ENCODE measurements at places on chromosomes 16 and 17.

- DNase-seq, result no peak
Observed at GRCh38 chr16:9035996-9036395, 55.4 kb upstream of the HAPSTR1 start.

DNA sequence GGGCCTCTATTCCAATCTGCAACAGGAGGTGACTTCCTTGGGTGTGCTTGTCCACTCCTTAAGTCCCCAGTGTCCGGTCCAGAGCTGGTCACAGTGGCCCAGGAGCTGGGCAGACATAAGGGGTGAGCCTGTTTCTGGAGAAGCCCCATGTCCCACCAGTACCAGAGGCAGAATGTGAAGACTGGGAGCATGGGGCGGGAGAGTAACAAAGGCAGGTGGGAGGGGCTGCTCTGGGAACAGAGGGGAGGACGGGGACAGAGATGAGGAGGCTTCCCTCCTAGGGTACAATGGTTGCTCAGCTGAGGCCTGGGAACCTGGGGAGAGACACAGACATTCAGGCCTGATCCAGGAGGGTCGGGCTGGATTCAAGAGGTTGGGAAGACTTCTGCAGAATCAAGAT, 323.3 kb upstream of the TNRC6C start:
- no peak for DNase-seq

- no peak for DNase-seq
Observed at GRCh38 chr17:29390851-29391631, 878 bp downstream of the TAOK1 start.

GRCh38 chr17:38732376-38733281, 2.5 kb downstream of the CISD3 start:
- no peak for DNase-seq

DNA sequence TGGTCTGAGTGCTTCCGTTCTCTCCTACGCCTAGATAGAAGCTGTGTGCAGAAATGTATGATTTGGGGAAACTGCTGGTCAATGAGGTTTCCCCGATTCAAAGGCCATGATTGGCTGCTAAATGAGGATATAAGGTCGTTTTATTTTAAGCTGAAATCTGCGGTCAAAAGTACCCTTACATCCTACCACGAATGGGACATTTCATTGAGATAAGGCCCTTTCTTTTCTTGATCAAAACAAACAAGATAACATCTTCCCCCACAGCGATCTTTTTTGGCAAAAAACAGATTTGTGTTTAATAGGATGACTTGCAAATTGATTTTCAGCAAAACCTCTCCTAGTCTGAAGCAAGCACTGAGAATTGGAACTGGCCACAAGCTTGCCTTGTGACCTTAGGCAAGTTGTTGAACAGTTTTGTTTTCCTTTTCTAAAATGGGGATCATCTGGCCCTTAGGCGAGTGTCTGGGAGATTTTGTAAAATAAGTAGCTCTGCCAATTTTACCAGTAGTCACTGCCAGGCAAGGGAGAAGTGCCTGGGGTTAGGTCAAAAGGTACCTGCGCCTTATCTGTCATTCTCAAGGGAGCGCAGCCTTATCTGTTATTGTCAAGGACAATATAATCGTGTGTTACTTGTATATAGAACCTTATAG, 635 bp downstream of the SCPEP1 start:
- DNase-seq, result no peak

DNA sequence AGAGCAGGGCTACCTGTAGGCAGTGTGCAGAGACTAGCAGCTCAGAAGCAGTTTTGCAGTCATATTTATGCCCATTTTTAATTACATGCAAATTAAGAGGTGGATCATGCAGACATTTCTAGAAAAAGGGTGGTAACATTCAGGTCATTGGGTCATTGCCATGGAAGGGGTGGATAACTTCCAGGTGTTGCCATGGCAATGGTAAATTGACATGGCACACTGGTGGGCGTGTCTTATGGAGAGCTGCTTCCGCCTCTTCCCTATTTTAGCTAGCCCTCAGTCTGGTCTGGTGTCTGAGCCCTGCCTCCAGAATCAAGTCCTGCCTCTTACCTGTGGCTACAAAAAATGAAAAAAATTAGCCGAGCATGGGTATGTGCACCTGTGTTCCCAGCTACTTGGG, 2.8 kb upstream of the DNAI2 start:
- no peak for DNase-seq

DNA sequence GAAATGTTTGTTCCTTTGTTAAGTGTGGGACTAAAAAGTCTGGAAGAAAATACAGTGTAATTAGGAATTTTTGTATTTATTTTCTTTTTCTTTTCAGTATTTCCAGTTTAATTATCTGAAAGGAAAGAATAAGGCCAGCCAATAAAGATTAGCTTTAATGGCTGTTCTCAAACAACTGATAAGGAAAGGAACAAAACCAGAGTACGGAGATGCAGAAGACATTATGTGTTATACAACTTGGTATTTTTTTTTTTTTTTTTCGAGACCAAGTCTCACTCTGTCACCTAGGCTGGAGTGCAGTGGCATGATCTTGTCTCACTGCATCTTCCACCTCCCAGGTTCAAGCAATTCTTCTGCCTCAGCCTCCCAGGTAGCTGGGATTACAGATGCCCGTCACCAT, 47.5 kb downstream of the SNTB2 start:
- no peak for DNase-seq

- DNase-seq, result no peak
Observed at GRCh38 chr17:27265333-27265732, 28.6 kb upstream of the WSB1 start.

GRCh38 chr17:73985466-73986015, 217.9 kb upstream of the RPL38 start:
- no peak for DNase-seq

GRCh38 chr16:71883168-71883848, 674 bp downstream of the ZNF821 start:
- DNase-seq, result peak; percentile 48

GRCh38 chr17:4816826-4817225, 9.9 kb downstream of the PLD2 start:
- no peak for DNase-seq

DNA sequence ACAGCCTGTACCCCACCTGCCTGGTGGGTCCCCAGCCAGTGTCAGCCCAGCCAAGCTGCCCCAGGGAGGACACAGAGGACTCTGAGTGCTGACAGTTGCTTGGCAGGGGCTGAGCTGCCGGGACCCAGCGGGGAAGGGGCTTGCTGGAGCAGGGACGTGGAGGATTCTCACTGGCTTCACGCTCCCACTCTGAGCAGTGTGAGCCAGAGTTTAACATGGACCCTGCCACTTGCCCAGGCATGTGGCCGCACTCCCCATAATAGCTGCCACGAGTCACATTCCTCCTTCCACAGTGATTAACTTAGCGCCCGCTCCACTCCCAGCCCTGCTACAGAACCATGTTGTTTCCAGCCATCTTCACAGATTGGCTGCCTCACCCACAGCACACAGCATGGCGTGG, 31.2 kb downstream of the SREBF1 start:
- DNase-seq, result no peak

DNA sequence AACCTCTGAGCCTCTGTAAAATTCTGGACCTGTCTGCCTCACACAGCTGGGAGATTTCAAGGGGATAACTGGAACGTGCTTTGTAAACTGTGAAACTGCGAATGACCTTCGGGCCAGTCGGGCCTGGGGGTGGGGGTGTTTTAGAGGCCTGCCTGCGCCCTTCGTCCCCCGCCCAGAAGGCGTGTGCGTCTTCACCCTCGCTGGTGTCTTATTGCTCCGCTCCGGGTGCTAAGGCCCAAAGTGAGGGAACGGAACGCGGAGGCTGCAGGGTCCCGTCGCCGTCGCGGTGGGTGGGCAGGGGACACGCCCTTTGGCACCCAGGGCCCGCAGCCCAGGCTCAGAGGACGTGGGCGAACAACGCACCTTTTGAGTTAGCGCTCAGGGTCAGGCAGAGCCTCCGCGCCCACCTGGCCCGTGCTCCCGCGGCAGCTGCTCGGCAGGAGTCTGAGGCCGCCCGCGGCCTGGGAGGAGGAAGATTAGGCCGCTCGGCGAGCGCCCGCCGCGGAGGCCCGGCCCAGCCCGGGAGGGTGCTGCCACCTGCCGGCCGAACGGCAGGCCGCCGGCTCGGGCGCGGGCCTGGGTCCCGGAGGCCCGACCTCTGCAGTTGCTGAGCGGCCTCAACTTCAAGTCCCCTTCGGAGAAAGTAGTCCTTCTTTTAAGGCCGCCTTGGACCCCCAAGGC, 29.7 kb downstream of the DCAKD start:
- peak; percentile 85 for DNase-seq
